ENCODE measurements at places on chromosomes 2 and 18.

DNA sequence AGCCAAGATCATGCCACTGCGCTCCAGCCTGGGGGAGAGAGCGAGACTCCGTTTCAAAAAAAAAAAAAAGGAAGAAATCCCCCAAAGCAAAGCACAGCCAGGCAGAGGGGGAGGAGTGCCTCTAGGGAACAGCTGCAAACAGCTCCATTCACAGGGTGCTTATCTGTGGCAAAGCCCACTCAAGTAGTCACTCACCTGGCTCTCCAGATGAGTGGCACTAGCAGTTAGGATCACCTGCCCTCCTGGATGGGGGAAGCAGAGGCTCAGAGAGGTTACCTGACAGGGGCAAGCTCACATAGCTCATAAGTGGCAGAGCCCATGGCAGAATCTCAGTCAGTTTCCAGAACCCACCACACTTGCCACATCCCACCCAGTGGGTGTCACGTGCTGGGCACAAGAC lies 30.3 kb downstream of the TFCP2L1 start:
- DNase-seq: no peak

- DNase-seq: no peak
Measured at GRCh38 chr18:59041296-59041695, 98.4 kb upstream of the SEC11C start.

GRCh38 chr2:50786345-50786744 lies 245.6 kb downstream of the NRXN1 start:
- no peak for DNase-seq

- DNase-seq: no peak
Measured at GRCh38 chr2:170715062-170715931, at the start of gene SP5. TSS of gene SP5 (plus strand) at chr2:170715337. CDS start at chr2:170715513, 176 bp downstream.
